Left renal pelvis (tissue), 4 donors: ENCODE measurements at places on chromosomes 7 and 10. TPM values are rescaled to one million over a fixed set of nuclear protein-coding genes. Genes with fewer than 3 reads are reported as not detected.

- no peak for DNase-seq
Measured at GRCh38 chr7:129072479-129073011, 17.6 kb upstream of the TNPO3 start.

DNA sequence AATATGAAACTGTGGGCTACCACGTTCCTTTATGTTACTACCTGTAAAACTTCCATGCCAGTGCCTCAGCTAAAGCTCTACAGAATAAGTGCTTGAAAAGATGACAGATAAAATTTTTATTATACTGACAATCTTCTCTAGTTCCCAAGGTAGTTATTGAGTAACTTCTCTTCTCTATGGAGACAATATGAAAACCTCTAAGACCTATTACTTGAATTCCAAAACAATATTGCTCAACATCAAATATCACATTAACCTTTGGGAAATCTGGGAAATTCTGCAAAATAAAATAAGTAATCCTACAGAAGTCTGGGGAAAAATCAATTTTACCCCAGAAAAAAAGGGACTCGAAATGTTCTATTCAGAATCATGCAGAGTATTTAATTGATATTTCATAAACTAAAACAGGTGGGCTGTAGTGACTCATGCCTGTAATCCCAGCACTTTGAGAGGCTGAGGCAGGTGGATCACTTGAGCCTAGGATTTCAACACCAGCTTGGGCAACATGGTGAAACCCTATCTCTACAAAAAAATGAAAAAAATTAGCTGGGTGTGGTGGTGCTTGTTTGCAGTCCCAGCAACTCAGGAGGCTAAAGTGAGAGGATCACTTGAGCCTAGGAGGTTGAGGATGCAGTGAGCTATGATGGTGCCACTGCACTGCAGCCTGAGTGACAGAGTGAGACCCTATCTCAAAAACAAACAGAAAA lies 23.8 kb upstream of the ANK3 start:
- DNase-seq = no peak

DNA sequence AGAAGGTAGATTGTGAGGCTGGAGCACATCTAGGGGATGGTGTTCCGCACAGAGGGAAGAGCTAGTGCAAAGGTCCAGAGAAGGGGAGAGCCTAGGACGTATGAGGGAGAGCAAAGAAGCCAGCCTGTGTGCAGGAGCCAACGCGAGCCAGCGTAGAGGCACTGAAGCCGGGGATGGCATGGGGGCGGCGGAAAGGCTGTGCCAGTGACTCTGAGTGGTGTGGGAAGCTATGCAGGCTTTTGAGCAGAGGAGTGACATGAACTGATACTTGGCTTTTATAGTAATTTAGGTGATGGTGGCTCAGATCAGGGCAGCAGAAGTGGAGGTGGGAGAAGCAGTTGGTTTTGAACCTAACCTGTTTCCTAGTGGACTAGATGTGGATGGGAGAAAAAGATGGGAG lies 65.8 kb downstream of the ATXN7L1 start:
- no peak for DNase-seq

- DNase-seq = no peak
Measured at GRCh38 chr7:132112657-132113056, 463.6 kb downstream of the PLXNA4 start.

GRCh38 chr7:120272701-120273475 lies at the start of gene KCND2:
KCND2 (plus strand) TSS chr7:120273175.
- DNase-seq = peak; percentile 1

- no peak for DNase-seq
Measured at GRCh38 chr10:3781468-3782145, 3.4 kb downstream of the KLF6 start.

- DNase-seq = no peak
Measured at GRCh38 chr7:71739520-71740173, 607.7 kb downstream of the GALNT17 start.

DNA sequence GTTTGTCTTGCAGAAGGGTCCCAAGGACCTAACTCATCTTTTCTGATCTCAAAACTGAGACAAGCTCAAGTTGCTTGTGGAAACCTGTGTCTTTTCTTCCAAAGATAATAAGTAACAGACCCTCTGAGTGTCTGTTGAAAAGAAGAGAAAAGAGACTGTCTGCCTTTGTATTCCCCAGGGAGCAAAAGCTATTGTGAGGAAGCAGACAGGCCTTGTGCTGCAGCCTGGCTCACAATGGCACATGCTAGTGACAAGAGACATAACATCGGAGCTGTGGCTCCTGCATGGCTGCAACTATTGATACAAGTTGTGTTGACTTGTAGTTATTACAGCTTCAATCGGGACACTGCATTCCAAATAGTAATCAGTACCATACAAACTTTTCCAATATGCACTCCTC lies 202.9 kb downstream of the DKK1 start:
- no peak for DNase-seq

DNA sequence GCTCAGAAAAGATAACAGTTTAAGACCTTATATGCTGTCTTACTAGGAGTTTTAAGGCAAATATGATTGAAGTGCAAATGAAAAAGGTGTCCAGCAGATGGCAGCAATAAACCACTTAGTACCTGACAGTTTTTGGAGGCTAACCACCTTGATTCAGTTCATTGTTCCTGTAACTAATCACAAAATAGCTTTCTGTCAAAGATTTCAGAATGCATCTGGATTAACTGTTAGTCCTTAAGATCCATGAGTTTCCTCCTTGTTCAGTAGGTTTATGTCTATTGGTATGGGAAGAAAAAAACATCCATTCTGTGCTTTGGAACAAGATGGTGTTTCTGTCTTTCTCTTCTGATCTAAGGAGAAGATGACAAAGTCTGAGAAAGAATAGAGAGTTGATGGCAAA lies 46.6 kb downstream of the CCSER2 start:
- DNase-seq = peak; percentile 27

The TMEM270 gene
- not detected for polyA plus RNA-seq

The GIMAP7 gene
- polyA plus RNA-seq = 13.0 TPM

The CYP2W1 gene
- polyA plus RNA-seq = 1.9 TPM

The ZWINT gene
- polyA plus RNA-seq = 58.3 TPM

The TUBGCP2 gene
- polyA plus RNA-seq = 81.2 TPM
